ENCODE measurements at places on chromosomes 5 and 9. TPM values are rescaled to one million over a fixed set of nuclear protein-coding genes. Genes with fewer than 3 reads are reported as not detected.

Gene WWC1
- total RNA-seq = 29.9 TPM

DNA sequence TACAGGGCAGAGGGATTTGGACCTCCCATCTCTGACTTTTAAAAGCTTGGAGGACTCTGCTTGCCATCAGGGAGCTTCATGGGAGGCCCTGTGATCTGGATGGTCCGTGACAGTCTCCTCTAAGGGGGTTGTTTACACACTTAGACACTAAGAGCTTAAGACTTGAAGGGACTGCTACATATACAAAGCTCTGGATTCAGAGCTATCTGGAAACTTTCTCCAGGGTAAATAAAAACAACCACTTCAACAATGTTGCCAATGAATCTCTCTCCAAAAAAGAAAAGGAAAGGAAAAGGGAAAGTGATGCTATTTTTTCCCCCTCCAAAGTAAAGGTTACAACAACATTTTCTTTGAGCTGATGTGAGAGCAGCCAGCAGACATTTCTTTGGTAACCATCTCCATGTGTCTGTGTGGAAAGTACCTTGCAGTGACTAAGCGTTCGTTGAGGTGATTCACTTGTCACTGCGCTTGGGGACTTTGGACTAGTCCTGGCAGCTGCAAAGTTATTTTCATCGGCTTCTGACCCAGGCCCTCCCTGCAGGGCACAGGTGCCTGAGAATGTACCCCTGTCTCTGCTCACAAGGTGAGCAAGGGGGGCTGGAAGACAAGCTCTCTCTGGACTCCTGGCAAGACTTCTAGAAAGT is 262.1 kb upstream of the KLF4 start:
- no peak overlapping the region for H3K27ac ChIP-seq
- no peaks in the 10 kb centered on the region for H3K27me3 ChIP-seq
- DNase-seq = no peak
- no peaks in the 10 kb centered on the region for H3K36me3 ChIP-seq
- peaks cover 7% of the 10 kb centered on the region for H3K4me1 ChIP-seq
- no peak overlapping the region for H3K4me3 ChIP-seq

Gene OTP
- total RNA-seq = not detected

Gene C9orf153
- 0.41 TPM for total RNA-seq

DNA sequence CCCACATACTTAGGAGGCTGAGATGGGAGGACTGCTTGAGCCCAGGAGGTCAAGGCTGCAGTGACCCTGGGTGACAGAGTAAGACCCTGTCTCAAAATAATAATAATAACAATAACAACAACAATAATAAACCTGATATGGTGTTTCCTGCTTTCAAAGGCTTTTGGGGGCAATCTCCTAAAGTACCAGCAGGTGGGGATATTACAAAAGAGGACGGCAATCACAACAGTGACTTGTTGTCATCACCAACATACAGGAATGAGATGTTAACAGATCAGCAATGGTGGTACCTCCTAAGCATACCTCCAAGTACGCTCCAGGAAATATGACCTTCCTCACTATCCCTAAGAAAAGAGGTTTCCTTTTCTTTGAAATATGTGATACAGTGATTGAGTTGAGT is 91.1 kb upstream of the RNF180 start:
- H3K4me1 ChIP-seq = no peaks in the 10 kb centered on the region
- H3K36me3 ChIP-seq = no peaks in the 10 kb centered on the region
- no peak overlapping the region for H3K27ac ChIP-seq
- peaks cover 3% of the 10 kb centered on the region for H3K27me3 ChIP-seq
